ENCODE measurements at places on chromosomes 12 and 14.

GRCh38 chr12:88393017-88393767, 187.1 kb downstream of the KITLG start:
- no peaks in the 10 kb centered on the region for H3K4me1 ChIP-seq
- H3K27me3 ChIP-seq = peaks cover 9% of the 10 kb centered on the region
- no peaks in the 10 kb centered on the region for H3K36me3 ChIP-seq
- H3K4me3 ChIP-seq = no peak overlapping the region
- no peak for DNase-seq

DNA sequence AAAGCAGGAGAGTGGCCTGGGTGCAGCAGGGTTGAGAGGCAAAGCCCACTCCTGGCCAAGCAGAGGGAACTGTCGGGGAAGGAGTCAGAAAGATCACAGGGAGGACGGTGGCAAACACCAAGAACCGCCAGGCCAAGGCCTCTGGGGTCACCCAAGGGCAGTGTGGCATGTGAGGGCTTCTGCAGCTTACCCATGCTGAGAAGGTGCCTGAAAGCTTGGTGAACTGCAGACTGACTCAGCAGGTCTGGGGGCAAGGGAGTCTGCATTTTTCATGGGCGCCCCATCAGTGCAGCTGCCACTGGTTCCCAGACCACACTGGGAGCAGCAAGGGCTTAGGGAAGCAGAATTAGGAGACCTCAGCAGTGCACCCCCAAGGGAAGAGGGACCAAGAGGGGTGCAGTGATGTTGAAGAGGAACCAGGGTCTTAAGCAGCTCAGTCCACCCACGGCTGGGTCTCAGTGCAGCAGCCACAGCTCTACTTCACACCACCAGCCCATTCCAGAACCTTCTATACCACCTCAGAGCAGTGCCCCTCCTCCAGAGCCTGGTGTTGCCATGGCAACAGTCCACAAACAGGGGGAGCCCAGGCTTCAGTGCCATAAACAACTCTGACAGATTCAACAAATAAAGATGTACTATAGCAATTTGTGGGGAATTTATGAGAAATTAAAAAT, 59.4 kb downstream of the ITPK1 start:
- H3K36me3 ChIP-seq = no peaks in the 10 kb centered on the region
- no peak overlapping the region for H3K4me3 ChIP-seq
- no peak for DNase-seq

DNA sequence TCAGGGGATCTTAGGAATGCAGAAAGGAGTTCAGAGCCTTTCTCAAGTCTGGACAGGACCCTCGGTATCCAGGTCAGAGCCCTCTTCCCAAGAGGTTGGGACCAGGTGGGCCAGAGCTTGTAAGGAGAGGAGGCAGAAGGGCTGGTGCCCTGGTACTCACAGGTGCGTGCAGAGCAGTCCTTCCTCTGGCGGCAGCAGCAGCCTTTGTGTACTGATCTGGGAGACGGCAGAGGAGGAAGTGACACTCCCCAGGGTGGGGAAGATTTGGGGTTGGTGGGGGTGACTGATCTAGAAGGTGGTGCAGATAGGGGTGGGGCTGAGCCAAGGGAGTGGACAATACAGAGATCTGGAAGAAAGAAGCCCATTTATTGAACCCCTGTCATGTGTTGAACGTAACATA, at the start of gene ITGB7:
Gene ITGB7, minus strand, starts transcription at position 210 of the 400 bp plus-strand sequence. CDS start 6,808 bp downstream, outside the sequence.
- peaks cover 4% of the 10 kb centered on the region for H3K27me3 ChIP-seq
- no peak within 1 kb of the TSS for H3K4me3 ChIP-seq
- DNase-seq = peak; percentile 38
- H3K4me1 ChIP-seq = peaks cover 8% of the 10 kb centered on the region
- no peaks in the 10 kb centered on the region for H3K36me3 ChIP-seq

GRCh38 chr14:92513204-92513965, at the start of gene RIN3:
Gene RIN3 (plus strand): TSS chr14:92513781. CDS start chr14:92513933, 152 bp downstream.
- no peaks in the 10 kb centered on the region for H3K4me1 ChIP-seq
- no peaks in the 10 kb centered on the region for H3K27me3 ChIP-seq
- no peak for DNase-seq
- H3K27ac ChIP-seq = no peak within 1 kb of the TSS
- no peaks in the 10 kb centered on the region for H3K36me3 ChIP-seq

GRCh38 chr12:54004063-54004840, 4.3 kb downstream of the HOXC9 start:
- peaks cover 69% of the 10 kb centered on the region for H3K27me3 ChIP-seq
- H3K36me3 ChIP-seq = no peaks in the 10 kb centered on the region
- DNase-seq = no peak
- no peak overlapping the region for H3K4me3 ChIP-seq
- H3K27ac ChIP-seq = no peak overlapping the region

All from DND-41 (cell line).